ENCODE measurements at places on chromosomes 6 and 20.

GRCh38 chr6:41705996-41706835, 29.2 kb downstream of the TFEB start:
- DNase-seq = peak; percentile 28

GRCh38 chr6:120686492-120686891, 647.8 kb downstream of the TBC1D32 start:
- DNase-seq = no peak

DNA sequence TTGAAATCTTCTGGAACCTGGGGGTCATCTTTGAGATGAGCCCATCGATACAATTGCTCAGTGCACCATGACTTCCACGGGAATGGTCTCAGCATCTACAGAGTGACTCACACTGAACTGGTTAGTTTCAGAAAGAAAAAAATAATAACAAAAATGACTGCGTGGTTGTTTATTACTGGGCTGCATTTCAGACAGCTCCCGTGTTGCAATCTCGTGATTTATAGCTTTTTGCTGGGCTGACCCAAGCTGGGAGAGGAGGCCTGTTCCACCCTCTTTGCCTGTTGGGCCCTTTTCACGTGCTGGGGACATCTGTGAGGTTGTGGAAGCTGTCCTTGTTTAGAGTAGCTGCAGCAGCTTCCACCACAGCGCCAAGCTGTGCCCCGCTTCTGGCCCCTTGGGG, 225.5 kb downstream of the BMP7 start:
- DNase-seq = no peak

- no peak for DNase-seq
These were observed 102.7 kb downstream of the SLC23A2 start for GRCh38 chr20:4898282-4899244.

- no peak for DNase-seq
These were observed 855.8 kb downstream of the HACE1 start for GRCh38 chr6:104003803-104004516.

DNA sequence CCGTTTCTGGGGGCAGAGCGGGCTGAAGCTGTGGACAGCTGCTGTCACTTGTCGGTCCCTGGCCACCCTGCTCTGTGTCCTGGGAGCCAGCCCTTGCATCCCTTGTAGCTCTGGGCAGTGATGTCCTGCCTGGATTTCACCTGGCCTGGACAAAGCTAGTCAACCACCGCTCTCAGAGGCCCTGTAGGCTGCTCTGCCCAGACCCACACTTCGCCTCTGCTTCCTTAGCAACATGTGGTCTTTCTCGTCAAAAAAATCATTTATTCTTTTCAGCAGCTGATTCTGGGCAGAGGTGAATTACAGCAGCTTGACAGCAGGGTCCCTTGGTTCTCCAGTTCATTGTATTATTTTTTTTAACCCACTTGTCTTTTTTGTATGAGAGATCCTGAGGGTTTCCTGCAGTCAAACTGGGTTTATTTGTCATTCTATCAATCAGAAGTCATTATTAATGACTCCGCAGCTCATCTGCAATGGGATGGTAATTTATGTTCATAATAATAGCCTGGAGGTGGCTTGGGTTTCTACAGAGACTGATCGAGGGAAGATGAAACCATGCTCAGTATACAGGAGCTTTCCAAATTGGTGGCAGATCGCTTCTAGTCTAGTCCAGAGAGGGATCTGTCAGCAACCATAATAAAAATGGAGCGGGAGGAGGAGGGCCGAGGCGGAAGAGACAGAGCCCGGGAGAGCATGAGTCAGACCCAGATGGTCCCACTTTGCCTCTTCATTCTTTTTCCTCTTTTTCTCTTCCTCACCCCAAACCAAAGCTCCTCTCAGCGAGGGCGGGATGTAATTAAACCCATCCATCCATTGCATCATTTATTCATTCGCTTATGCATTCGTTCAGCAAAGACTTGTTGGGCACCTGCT, 22.4 kb downstream of the EDN3 start:
- no peak for DNase-seq

GRCh38 chr20:45436732-45437485, 21.0 kb downstream of the PIGT start:
- peak; percentile 85 for DNase-seq

DNA sequence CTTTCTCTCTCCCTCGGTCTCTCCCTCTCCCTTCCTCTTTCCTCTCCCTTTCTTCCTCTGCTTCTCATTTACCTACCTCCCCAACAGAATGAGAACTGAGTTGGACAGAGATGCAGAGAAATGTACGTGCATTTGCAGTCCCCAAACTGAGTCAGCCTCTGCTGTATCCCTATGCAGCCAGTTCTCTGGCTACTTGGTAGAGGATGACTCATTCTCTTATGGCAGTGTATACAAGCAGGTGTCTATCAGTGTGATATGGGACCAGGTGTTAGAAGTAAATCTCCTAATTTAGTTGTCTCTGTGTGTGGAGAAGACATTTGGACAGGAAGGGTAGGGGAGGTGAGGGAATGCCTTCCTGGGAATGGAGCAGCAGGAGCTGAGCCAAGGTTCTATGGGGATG, 470.8 kb downstream of the CD109 start:
- no peak for DNase-seq

DNA sequence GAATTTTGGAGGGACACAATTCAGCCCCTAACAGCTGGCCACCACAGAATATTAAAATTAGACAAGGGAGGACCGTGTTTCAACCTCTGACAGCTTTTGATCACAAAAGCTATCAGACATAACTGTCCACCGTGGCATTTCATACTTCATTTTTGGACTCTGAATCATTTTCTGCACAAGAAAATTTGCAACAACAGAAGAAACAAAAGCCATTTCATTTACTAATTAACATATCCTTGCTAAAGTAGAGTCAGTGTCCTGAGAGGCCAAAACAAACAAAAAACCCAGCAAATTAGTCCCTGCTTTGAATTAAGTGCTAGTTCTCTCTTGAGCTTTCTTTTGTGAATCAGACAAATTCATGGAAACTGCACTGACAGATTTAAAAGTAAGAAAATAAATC, 17.6 kb upstream of the COL12A1 start:
- no peak for DNase-seq

GRCh38 chr20:6067763-6068318, 14.0 kb upstream of the LRRN4 start:
- no peak for DNase-seq

DNA sequence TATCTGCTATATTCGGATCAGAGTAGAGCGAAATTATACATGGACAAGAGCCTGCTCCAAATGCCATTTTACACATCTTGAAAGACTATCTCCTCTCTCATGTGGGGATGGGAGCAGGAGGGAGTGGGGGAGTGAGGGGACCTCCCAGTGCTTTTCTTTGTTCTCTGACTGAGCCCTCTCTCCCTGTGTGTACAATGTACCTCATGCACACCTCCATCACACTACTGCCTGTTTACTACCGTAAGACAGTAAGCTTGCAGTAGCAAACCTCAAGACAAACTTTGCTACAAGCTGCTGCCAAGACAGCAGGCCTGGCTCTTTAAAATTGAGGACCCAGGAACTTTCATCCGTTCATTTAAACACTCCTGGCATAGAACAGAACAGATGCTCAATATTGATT, 7.2 kb downstream of the NHSL1 start:
- DNase-seq = no peak

DNA sequence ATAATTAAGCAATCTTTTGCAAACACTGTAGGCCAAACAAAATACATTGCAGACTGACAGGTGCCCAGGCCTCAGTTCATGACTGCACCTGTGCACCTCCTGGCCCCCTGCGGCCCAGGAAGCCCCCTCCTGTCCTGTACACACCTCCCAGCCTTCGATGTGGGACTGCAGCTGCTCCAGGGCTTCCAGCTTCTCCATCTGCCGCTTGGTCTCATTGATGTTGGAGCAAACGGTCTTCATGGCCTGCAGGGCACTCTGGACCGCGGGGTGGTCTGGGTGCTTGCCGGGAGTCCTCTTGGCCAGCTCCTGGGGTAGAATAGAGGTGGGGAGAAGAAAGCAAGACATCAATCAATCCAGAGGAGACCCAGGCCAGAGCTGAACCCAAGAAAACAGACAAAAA, 119.7 kb downstream of the PREX1 start:
- no peak for DNase-seq

DNA sequence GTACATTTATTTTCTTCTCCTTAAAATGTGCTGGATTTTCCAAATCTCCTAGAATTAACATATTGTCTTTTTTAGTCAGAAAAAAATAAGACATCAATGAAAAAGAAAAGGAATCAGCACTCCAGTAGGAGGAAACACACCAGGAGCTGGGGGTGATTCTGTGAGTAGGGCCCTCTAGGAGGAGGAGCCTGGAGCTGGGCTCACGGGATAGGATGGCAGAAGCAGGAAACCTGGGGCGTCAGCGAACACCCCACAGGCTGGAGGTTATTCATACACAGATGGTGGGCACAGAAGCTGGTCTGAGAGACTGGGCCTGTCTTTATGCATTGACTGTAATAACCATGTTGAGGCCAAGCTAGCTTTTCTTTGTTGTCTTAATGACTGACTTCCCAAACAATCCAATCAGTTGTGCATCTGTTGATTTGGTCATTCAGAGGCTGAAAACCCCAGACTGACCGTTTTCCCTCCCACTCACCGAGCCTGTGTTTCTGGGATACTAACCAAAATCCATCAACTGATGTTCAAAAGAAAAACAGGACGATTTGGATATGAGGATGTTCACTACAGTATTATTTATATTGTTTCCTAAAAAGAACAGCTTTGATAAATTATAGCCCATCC, 53.1 kb downstream of the CPNE5 start:
- no peak for DNase-seq

- no peak for DNase-seq
These were observed 205.6 kb downstream of the SYNDIG1 start for GRCh38 chr20:24674921-24675605.

DNA sequence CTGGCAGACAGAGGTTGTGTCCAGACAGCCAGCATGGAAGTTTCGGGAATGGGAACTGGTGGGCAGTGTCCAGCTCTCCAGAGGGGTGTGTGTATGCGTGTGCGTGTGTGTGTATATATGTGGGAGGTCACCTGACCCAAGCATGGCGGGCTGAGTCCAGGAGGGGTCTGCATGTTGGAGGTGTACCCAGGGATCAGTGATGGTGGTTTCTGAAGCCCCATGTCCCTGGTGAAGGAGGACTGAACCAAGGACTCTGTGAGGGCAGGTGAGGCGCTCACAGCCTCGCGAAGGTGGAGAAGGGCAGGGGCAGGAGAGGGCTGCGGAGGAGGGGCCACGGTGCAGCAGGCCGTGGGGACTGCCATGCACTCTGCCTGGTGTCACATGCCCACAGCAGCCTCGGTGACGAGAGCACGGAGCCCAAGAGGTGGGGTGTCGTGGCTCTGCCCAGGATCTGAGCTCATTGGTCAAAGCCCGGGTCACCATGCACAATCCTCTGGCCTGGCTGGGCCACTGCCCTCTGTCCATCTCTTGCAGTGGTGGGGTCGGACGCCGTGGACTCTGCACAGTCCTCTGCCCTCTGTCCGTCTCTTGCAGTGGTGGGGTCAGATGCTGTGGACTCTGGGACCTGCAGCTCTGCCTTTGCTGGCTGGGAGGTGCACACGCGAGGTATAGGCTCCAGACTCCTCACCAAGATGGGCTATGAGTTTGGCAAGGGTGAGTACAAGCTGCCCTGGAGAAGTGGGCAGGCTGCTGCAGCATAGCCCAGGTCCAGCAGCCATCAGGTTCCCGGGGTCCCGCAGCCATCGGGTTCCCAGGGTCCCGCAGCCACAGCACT, 2.1 kb upstream of the LIME1 start:
- no peak for DNase-seq

GRCh38 chr6:7451326-7451725, 61.7 kb downstream of the RIOK1 start:
- no peak for DNase-seq

DNA sequence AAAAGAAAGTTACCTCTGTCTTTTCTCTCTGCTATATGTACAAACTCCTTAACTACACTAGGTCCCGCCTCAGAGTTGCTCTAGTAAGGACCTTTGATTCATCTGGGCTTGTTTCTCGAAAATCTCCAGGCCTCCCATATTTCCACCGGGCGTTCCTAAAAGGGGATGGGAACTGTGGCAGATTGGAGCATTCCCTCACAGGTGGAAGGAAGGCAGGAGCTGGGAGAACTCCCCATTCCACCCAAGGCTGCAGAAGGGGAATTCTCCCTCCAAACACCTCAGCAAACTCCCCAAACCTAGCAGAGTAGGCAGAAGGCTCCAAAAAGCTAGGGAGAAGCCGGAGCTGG, 1.6 kb upstream of the TFAP2A start:
- DNase-seq = no peak

DNA sequence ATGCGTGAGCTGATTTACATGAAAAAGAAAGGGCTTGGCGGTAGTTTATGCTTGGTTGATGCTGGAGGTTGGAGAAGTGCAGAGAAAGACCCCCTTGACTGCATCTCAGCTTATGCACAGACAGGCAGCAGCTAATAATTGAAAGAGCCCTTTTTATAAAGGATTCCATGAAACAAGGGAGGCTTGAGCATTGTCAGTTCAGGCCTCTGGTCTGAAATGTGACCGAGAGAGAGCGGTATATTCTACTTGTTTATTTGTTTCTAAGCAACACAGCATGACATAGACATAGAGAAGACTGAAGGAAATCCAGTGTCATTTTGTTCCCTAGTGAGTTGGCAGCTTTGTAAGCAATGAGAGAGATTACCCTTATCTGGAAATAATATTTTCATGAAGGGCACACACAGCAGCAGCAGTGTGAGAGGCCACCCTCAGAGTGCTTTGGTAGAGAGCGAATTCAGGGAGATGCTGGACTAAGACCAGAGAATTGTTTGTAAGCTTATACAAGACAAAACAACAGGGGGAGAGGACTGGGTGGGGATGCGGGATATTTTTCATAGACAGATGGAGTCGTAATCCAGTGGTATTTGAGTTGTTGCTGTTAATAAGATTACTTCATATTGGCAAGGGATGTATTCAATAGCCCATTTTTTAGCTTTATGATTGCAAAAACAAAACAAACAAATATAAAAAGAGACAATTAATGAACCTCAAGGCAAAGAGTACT, 34.6 kb upstream of the LAMA2 start:
- DNase-seq = no peak

- no peak for DNase-seq
These were observed 280.3 kb downstream of the HACE1 start for GRCh38 chr6:104579310-104579863.

DNA sequence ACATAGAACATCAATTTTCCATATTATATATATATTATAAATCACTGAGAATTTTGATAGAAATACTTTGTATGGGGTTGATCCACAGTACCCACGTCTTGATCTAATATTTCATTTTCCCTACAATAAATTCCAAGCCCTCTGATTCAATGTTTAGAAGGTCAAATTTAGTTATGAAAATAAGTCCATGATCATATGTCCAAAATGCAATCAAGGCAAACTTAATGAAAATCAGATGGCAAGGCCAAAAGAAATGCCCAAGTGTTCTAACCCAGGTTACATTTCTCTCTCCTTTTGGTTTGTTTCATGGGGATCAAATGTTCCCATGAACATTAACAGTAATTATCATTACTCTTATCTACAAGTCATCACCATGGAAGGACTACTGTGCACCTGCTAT, 203.8 kb downstream of the KIF16B start:
- DNase-seq = no peak

DNA sequence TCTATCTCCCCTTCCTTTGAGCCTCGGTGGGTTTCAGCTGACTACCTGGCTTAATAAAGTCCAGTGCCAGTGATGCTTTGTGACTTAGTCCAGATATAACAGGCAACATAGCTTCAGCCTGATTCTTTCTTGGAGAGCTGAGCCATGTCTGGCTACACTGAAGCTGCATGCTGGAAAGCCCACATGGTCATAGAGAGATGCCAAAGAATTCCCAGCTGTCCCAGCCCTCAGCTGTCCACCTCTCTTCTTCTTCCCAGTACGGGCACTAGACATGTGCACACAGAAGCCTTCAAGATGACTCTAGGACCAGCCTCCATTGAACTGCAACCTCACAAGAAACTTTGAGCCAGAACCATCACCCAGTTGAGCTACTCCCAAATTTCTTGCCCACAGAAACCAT, 154.1 kb upstream of the MYLIP start:
- no peak for DNase-seq

GRCh38 chr6:20693466-20694063, 159.3 kb downstream of the CDKAL1 start:
- no peak for DNase-seq
